ENCODE measurements at places on chromosomes 2 and 18.
A peak's percentile ranks its signal among the peaks of the same experiment; 100 is the strongest.

DNA sequence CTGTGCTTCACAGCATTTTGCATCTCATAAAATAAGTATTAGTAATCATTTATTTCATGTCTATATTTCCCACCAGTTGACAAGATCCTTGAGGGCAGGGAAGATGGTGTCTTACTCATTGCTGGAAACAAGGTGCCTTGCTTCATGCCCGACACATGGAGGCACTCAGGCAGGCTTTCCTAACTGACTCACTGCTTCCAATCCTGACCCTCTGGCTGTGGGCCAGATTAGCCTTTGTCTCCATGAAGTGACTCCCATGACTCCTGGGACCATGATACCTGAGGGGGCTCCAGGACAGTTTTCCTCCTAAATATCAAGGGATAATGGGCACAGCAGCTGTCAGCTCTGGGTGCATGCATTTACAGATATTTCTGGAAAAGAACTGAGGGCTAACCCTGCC is 275.1 kb downstream of the AGPS start:
- DNase-seq, result no peak
- H3K36me3 ChIP-seq, result no peaks in the 10 kb centered on the region
- no peak overlapping the region for H3K4me3 ChIP-seq
- H3K4me1 ChIP-seq, result no peaks in the 10 kb centered on the region

DNA sequence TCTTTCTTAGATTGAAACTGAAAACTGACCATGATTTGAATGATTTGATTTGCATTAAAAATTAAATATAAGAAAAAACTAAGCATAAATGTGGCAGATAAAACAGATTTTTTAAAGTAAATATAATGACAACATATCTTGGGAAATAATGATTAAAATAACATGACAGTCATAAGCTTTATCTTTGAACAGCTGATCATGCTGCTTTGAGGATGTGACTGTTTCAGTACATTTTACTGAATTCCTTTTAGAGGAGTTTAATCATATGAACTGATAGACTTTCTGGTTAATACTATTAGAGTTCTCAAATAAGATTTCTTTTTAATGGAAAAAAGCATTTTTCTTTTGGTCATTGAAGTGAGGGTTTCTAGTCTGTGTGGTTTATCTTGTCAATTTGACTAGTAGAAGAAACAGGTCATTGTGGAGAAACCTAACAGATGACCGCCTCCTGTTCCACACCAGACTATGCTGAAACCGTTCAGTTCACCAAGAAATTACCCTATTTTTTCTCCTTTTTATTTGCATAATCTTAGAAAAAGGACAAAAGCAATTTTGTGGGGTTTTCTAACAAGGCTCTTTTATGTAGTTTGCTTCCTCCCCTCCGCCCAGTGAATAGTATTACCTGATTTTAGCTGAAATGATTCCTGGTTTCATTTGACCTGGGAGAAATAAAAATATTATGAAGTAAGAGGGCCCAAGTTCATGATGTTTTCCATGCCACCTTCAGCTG is 262.1 kb downstream of the PTGR3 start:
- H3K27me3 ChIP-seq, result no peaks in the 10 kb centered on the region
- peaks cover 10% of the 10 kb centered on the region for H3K4me1 ChIP-seq
- no peak overlapping the region for H3K27ac ChIP-seq

- H3K27ac ChIP-seq, result no peak overlapping the region
- no peaks in the 10 kb centered on the region for H3K36me3 ChIP-seq
- DNase-seq, result peak; percentile 2
- peak overlapping the region; percentile 30 for H3K4me3 ChIP-seq
These were observed 12.0 kb downstream of the SIGLEC15 start for GRCh38 chr18:45837283-45838070.

- no peak overlapping the region for H3K27ac ChIP-seq
- no peak overlapping the region for H3K4me3 ChIP-seq
- H3K4me1 ChIP-seq, result no peaks in the 10 kb centered on the region
These were observed 135.4 kb downstream of the TMEM17 start for GRCh38 chr2:62370321-62371250.

DNA sequence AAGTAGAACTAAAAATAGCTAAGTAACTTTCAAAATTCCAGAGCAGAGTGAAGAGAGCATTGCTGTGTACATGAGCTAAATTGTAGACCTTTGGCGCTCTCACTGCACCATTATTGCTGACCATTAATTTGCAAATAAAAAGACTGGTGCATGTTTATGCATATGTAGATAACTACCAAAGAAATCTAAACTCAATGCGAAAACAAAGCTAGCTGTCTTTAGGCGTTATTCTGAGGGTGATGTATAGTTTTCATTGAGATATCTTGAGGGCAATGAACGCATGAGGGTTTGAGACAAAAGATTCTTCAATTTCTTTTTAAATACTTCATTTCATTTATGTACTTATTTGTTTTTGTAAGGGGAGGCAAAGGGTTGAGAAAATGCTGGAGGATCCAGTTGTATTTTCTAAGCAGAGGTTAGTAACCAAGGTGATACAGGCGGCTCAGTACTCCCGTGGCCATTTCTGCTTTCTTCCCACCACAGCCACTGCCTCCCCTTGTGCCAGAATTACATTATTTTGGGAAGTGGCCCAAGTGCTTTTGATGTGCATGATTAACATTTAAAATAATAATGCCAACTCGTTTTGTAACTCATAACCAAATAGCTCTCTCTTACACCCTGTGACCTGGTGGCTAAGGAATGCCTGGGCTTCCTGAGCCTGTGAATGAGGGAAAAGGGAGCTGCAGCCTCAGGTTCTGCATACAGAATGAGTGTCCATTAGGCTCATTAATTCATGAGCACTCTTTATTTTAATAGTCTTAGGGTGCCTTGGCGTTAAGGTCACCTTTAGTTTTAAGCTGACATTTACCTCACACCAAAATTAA is 797.8 kb upstream of the GYPC start:
- H3K27ac ChIP-seq, result no peak overlapping the region
- no peaks in the 10 kb centered on the region for H3K36me3 ChIP-seq
- H3K4me3 ChIP-seq, result no peak overlapping the region
- no peaks in the 10 kb centered on the region for H3K4me1 ChIP-seq
- no peak for DNase-seq
- H3K27me3 ChIP-seq, result no peaks in the 10 kb centered on the region

DNA sequence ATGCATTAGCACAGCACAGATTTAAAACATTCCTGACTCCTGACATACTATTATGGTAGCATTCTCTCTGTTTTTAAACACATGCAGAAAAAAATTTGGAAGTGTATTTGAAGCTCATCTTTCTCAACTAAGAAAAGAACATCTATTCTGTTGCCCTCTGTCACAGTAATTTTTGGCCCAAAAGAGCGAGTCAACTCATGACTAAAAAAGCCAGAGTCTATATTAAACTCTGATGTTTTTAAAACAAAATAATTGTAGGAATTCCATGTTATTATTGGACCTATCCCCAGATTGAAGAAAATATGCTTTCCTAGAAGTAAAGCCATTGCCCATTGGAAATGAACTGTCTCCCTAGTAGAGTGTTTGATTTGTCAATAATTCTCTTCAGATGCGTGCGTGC is 96.7 kb downstream of the CRIM1 start:
- H3K4me3 ChIP-seq, result no peak overlapping the region
- no peaks in the 10 kb centered on the region for H3K4me1 ChIP-seq
- H3K27me3 ChIP-seq, result no peaks in the 10 kb centered on the region
- H3K36me3 ChIP-seq, result no peaks in the 10 kb centered on the region
- H3K27ac ChIP-seq, result no peak overlapping the region

GRCh38 chr18:79546781-79547272 is 132.8 kb upstream of the CTDP1 start:
- no peak for DNase-seq
- H3K4me1 ChIP-seq, result no peaks in the 10 kb centered on the region
- no peaks in the 10 kb centered on the region for H3K36me3 ChIP-seq
- H3K4me3 ChIP-seq, result no peak overlapping the region

- DNase-seq, result no peak
- H3K36me3 ChIP-seq, result peaks cover 20% of the 10 kb centered on the region
- peaks cover 3% of the 10 kb centered on the region for H3K4me1 ChIP-seq
- no peak overlapping the region for H3K4me3 ChIP-seq
- H3K27me3 ChIP-seq, result no peaks in the 10 kb centered on the region
- no peak overlapping the region for H3K27ac ChIP-seq
These were observed 75.2 kb downstream of the INPP4A start for GRCh38 chr2:98519851-98520250.

DNA sequence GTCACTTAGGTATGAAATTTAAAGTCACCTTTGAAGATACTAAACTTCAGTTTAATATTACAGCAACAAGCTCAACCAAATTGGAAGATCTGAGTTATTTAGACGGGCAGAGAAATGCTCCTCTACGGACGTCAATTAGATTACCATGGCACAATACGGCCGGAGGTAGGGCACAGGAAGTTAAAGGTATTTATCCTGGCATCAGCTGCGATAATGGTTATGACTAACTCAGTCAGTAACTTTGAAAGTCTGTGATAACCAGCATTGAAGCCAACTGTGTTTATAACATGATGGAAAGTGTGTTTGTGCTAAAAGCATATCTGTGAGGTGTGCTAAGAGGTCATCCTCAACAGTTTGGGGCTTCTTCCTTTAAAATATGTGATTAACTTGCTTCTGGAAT is 117.3 kb downstream of the WDSUB1 start:
- H3K27me3 ChIP-seq, result no peaks in the 10 kb centered on the region
- DNase-seq, result no peak
- H3K4me1 ChIP-seq, result no peaks in the 10 kb centered on the region
- no peak overlapping the region for H3K4me3 ChIP-seq
- no peak overlapping the region for H3K27ac ChIP-seq
- no peaks in the 10 kb centered on the region for H3K36me3 ChIP-seq

GRCh38 chr2:119117891-119118882 is 40.4 kb downstream of the C1QL2 start:
- peaks cover 2% of the 10 kb centered on the region for H3K27me3 ChIP-seq
- DNase-seq, result no peak
- H3K27ac ChIP-seq, result no peak overlapping the region
- H3K36me3 ChIP-seq, result no peaks in the 10 kb centered on the region

GRCh38 chr2:160993654-160994061 is 166.6 kb upstream of the TANK start:
- H3K27ac ChIP-seq, result no peak overlapping the region
- no peaks in the 10 kb centered on the region for H3K4me1 ChIP-seq
- no peaks in the 10 kb centered on the region for H3K27me3 ChIP-seq

DNA sequence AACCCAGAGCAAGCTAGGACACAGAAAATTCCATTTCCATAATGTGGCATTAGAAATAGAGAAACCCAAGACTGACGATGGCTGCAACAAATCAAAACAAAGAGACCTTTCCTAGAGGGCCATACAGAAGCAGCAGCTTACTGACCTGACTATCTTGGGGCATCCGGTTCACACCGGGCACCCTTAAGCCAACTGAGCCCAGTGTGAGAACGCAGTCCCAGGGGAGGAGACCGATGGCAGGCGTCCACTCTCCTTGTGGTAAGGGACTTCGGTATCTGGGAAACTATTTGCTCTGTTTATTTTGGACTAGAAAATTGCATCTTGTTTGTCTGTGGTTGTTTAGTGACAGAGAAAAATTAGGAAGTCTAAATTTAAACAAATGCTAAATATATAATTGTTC is 244.8 kb upstream of the COPS8 start:
- DNase-seq, result no peak
- H3K4me1 ChIP-seq, result no peaks in the 10 kb centered on the region
- no peak overlapping the region for H3K27ac ChIP-seq

DNA sequence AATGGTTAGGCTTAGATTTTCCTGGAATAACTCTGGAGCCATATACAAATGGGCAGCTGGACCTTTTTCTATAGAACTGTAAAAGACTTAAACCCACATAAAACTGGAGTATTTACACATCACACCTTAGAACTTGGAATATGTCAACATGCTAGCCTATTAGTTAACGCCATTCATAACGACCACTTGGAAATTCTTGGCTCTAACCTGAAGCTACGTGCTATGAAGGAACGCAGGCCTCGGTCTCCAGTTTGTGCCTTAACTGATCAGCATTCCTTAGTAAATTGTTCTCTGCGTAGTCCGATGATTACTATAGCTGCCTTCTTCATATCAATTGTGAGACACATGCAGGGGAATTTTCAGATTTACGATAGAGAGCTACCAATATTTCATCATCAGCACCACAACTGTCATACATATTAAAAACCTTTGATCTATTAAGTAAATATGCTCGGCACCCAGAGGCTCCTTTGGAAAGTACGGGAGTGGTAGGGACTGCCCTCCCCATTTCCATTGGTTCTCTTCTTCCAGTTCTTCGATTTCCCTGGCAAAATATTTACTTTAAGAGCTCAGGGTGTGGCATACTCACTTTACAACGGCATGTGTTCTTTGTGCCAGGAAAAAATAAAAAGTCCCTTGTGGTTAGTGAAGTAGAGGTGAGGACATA is 17.5 kb upstream of the CCL20 start:
- no peaks in the 10 kb centered on the region for H3K4me1 ChIP-seq
- DNase-seq, result no peak
- H3K27ac ChIP-seq, result no peak overlapping the region
- no peak overlapping the region for H3K4me3 ChIP-seq
- H3K36me3 ChIP-seq, result no peaks in the 10 kb centered on the region

DNA sequence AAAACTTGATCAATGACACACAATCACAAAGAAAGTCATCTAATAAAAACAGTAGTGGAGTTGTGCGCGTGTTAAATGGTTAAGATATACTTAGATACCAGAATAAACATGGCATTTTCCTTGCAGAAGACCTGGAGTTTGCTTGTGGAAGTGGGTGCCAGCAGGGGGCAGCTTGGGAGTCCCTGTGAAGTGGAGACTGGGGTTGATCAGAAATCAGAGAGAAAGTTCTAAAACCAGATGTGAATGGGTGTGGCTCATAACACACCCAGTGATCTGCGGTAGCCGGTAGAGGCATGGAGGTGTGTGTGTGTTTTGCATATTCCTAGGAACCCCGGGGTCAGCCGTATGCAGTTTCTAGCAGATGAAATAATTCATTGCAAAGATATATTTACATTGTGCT is 300.1 kb upstream of the TRIB2 start:
- peak; percentile 31 for DNase-seq
- no peaks in the 10 kb centered on the region for H3K36me3 ChIP-seq
- H3K27me3 ChIP-seq, result no peaks in the 10 kb centered on the region
- no peak overlapping the region for H3K4me3 ChIP-seq
- H3K4me1 ChIP-seq, result peaks cover 16% of the 10 kb centered on the region

- peaks cover 5% of the 10 kb centered on the region for H3K4me1 ChIP-seq
- no peak overlapping the region for H3K4me3 ChIP-seq
- no peaks in the 10 kb centered on the region for H3K36me3 ChIP-seq
- H3K27ac ChIP-seq, result no peak overlapping the region
These were observed 86.0 kb upstream of the ITGA4 start for GRCh38 chr2:181371195-181371594.
